ENCODE measurements at places on chromosomes 4 and X.

DNA sequence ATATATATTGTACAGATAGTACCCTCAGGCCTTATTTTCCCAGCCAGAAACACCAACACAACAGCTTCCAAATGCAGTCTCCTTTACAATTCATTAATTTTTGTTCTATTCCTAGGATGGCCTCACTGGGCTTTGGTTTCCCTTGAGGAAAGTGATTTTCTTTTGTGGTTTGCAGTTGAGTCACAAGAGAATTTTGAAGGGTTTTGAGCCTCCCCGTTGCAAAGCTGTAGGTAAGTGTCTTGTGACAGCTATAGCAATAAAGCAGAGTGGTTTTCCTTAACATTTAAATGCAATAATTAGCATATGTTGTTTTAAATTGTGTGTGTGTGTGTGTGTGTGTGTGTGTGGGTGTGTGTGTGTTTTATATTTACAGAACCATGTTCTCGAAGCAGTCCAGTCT lies 54.1 kb upstream of the WDR17 start:
- DNase-seq, result no peak

DNA sequence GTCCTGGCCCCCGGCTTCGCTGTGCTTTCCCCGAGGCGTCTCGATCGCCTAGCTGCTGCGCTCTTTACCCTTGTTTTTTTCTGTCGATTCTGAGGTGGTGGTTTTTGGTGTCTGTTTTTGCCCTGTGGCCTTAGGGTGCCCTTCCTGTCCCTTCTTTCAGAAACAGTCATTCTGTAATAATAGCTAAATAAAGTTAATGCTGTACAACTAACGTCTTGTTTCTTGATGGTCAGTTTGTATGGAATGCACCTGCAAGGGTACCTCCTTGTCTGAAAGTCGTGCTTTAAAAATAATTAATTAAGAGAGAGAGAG lies 686 bp downstream of the FIP1L1 start:
- no peak for DNase-seq

GRCh38 chr4:168972596-168972995 lies 37.5 kb downstream of the CBR4 start:
- DNase-seq, result no peak

DNA sequence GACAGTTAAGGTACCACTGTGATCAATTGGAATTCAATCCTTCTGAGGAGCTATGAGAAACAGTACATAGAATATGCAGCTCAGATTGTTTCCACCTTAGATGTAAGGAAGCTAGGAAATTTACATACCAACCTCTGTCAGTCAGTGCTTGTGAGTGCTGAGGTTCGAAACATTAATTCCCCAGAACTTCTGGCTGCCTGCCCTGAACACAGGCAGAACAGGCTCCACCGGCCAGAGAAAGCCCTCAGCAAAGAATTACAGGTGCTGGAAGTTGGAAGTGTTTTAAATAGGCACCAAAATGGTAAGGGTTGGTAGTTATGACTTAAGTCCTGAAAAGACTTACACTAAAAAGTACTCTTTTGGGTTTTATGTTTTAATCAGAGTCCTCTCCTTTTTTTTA lies 651.8 kb downstream of the C4orf33 start:
- no peak for DNase-seq

DNA sequence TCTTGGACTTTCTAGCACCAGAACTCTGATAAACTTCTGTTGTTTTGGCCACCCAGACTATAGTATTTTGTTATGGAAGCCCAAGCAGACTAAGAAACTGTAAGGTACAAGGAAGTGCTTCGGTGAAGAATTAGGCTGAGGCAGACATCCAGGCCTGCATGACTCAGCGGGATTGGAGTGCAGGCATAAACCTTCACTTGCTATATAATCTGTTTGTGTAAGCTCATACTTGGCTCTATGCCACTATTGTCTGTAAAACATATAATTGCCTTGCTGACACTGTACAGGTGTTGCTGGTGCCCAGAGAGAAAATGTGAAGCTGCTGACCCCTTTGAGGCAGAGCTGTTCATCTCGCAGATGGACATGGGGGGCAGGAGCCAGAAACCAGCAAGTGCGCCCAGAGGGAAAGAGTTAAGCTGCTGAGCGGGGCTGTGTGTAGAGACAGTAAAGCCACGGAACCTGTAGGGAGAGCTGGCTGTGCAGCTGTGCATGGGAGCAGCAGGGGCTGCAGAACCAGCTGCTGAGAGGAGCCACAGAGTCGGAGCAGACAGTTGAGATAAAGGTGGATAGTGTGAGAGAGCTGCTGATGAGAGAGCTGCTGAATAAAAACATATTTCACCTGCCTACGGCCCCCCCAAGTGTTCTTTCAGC lies 96.2 kb downstream of the RBM46 start:
- DNase-seq, result no peak

GRCh38 chr4:188783606-188784160 lies 644.4 kb downstream of the TRIML1 start:
- DNase-seq, result no peak

DNA sequence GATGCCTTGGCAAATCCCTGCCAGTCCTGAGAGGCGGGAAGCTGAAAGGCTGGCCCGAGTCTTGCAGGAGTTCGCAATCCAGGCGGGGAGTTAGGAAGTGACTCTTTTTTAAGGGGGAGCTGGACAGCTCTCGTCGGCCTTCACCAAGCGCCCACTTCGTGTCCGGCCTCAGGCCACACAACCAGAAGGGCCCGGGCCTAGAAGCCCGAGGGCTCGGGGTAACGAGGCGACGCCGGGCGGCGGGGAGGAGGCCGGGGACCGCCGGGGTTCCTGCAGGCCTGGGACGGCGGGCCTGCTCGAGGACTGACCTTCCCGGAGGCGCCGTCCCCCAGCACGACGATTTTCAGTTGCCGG lies 395 bp downstream of the RAB28 start:
- DNase-seq, result peak; percentile 46

DNA sequence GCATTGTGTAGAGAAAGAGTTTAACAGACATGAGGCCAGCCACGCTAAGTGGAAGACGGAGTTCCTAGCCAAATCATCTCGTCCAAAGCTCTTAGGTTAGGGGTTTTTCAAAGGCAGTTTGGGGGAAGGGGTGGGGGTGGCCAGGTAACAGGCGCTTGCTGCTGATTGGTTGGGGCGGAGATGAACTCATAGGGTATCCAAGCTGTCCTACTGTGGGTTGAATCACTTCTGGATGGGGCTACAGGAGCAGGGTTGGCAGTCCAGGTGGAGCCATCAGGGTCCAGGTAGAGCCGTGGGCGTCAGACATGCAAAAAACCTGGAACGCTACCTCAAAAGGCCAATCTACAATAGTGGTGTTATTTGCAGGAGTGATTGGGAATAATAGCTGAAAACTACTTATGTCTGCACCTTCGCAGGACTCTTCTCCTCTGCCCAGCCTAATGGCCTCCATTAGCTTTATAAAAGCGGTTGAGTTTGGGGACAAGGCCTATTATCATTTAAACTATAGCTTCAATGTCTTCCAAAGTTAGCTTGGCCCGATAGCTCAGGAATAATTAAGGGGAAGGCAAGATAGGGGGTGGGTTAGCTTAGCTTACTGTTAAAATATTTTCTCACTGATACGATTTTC lies 579.6 kb downstream of the NLGN4X start:
- DNase-seq, result no peak

DNA sequence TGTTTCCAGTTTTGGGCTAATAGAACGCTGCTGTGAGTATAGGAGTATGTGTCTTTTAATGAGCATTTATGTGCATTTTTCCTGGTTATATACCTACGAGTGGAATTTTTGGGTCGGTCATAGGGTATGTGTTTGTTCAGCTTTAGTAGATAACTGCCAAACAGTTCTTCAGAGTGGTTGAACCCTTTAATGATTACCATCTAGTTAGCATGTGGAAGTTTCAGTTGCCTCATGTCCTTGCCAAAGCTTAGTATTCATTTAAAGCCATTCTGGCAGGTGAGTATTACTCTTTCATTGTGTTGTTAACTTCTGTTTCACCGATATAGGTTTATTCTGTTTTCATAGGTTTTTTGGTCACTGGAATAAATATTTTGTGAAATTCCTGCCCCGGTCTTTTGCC lies 229.1 kb downstream of the ARHGAP10 start:
- DNase-seq, result no peak

DNA sequence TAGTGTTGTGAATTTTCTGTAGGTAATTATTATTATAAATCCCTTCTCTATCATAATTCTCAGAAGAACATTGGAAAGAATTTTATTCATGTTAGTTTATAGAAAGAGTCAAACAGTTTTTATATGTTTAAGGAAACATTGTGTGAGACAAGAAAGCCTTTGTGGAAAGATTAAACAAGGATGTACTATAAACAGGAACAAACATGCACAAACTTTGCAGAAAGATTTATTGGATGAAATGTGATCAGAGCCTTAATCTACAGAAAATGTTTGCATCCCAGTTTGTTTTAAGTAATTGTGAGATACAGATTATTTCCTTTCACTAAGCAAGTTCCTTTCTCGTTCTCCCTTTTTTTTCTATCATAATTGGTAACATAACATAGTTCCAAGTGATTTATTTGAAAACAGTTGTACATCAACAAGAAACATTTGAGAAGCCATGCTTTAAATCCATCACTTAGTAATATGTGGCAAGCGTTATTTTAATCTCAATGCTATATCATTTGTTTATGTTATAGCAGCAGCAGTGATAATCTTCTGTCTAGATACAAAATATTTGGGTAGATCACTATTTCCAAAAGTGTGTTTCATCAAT lies 129.4 kb downstream of the SLC4A4 start:
- no peak for DNase-seq

DNA sequence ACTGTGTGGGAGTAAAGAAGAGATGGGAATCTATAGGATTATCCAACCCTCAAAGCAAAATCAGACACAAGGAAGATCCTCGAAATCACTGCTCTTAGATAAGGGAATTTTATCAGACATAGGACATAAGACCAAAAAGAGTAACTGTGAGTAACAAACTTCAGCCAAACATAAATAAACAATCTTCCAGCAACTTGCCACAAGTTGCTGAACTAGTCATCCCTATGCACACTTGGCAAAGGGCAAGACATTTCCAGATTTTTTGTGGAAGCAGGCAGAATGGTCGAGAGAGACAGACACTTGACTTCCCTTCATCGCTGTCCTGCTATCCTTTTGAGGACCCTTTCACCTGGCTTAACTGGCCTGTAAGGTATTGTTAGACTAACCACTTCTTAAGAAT lies 89.6 kb downstream of the KCNIP4 start:
- no peak for DNase-seq

GRCh38 chr4:6278801-6279197 lies 9.1 kb downstream of the WFS1 start:
- peak; percentile 41 for DNase-seq

DNA sequence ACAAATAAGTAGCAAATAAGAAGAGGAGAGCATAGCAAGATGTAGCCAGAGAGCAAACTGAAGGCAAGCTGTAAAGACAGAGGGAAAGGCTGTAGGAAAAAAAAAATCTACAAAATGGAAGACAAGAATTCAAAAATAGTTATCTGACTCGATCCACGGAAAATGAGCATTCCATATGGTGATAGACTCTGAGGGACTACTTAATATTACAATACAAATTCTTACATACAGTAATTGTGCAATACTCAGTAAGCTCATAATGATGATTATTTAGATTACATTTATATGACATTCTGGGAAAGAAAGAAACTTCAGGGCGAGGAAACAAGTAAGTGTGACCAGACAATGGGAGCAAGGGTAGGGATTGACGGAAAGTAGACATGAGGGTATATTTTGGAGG lies 102.6 kb downstream of the UNC5C start:
- DNase-seq, result no peak

DNA sequence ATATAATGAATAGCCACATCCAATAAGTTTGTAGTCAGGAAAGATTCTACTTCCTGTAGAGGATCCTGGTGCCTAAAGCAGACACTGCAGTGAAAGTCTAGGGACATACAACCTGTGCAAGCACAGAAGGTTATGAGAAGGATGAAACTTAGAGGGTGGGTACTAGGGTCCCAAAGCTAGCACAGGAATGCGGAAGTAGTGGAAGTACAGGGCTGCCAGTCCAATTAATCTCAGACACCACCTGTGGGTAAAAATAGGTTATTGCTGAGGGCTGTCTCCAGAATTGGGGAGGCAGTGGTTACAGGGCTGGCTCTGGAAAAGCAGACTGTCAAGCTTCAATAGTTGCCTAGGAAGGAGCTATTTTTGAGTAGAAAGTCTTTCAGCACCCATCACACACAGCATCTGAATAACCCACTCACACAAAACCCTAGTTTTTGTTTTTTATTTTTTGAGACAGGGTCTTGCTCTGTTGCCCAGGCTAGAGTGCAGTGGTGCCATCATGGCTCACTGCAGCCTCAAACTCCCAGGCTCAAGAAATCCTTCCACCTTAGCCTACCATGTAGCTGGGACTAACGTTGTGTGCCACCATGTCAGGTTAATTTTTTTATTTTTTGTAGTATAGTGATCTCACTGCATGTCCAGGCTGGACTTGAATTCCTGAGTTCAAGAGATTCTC lies 50.8 kb upstream of the ELF2 start:
- no peak for DNase-seq

DNA sequence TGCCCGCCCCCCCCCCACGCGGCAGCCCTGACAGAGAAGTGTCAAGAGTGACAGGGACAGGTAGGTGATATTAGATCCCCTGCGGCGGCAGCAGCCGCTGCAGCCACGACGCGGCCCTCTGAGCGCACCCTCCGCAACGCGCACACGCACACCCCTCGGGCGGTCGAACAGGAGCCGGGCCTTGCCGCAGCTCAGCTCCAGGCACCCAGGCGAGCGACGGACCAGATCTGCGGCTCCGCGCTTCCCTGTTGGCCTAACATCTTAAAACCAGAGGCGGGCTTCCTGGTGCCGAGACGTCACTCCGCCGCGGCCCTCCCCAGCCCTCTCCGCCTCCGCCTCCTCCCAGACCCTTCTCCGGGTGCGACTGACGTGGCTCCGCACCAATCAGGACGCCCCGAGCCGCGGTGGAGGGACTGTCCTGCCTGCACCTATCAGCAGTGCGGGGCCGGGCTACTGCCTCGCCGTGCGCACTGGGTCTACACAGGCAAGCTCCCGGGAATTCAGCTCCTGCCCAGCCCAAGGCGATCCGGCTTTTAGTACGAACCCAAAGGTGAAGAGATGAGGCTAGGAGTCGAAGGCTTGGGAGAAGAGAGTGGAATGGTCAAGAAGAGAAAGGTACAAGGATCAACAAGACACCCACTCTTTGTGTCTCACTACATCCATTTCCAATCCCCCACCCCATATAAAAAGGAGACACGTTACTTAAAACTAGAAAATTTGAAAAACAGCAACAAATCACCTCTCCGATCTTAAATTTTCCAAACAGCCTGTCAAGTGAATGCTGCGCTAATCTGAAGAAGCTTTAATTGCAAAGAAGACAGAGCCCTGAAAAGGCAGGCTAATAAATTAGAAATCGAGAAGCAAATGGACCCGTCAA lies at the start of gene PITX2:
PITX2 (minus strand) TSS at position 237 of the 877 bp plus-strand sequence. CDS start 617 bp downstream, outside the sequence.
- no peak for DNase-seq

DNA sequence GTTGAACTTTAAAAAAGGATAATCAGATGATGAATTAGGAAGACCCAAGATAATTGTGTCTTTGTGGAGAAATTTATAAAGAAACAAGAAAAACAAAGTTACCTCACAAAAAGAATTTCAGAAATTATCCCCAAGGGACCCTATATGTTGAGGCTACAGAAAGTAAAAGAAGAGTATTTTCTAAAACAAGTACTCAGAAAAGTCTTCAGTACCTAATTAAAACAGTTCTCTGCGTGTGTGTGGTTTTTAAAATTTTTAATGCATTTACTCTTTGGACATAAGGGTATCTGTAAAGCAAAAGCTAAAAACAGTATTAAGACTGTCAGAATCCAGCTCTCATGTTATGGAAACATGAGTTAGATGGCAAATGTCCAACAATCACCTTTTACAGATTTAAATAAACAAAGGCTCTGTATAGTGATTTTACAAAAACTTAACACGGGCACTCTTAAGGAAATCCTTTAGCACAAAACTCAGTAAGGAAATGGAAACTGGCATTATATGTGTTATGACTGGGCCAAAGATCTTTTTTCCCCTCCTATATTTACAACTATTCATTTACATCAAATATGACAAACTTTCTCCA lies 187.5 kb downstream of the NSUN7 start:
- no peak for DNase-seq

GRCh38 chrX:142036116-142036515 lies 132.4 kb downstream of the MAGEC1 start:
- no peak for DNase-seq
